Fibroblast of mammary gland (primary cell): ENCODE measurements at places on chromosomes 5 and 9.
A peak's percentile ranks its signal among the peaks of the same experiment; 100 is the strongest.

GRCh38 chr9:91858213-91859030 lies 91.6 kb downstream of the ROR2 start:
- no peak for DNase-seq

DNA sequence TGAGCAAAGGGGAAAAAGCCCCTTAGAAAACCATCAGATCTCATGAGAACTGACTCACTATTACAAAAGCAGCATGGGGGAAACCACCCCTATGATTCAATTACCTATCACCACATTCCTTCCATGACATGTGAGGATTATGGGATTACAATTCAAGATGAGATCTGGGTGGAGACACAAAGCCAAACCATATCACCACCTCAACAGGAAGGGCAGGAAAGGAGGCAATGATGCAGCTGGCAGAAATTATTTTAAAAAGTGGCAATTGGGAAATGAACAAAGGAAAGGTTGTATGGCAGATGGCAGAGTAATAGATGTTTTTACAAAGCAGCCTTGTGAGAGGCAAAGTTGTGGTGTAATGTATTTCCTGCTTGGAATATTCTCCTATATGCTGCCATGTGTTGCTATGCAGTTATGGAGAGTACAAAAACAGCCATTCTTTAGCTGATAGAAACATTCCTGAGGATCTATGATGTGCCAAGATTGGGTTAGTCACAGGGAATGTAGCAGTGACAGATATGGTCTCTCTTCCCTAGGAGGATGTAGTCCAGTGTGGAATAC lies 138.8 kb downstream of the SMC2 start:
- peak; percentile 74 for DNase-seq

DNA sequence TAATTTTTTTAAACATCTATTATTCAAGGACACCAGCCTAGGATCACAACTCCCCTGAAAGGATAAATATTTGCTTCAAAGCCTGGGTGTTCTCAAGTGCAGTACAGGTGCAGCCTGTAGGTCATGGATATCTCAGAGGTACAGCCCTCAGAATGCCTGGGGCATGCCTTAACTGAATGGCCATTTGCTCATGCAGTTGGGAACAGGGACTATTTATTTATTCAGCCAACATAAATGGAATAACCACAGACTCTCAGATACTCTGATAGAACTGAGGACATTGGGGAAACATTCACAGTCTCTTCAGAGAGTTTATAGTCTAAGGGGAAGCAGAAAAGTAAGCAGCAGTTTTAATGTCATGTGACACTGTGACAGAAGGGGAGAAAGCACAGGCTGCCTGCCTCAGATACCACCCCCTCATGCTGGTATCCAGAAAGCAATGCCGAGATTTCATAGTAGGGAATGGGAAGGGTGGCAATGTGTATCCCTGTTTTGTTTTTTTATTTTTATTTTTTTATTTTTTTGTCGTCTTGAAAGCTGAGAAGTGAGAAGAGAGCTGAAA lies 112.6 kb downstream of the MACIR start:
- DNase-seq, result no peak

DNA sequence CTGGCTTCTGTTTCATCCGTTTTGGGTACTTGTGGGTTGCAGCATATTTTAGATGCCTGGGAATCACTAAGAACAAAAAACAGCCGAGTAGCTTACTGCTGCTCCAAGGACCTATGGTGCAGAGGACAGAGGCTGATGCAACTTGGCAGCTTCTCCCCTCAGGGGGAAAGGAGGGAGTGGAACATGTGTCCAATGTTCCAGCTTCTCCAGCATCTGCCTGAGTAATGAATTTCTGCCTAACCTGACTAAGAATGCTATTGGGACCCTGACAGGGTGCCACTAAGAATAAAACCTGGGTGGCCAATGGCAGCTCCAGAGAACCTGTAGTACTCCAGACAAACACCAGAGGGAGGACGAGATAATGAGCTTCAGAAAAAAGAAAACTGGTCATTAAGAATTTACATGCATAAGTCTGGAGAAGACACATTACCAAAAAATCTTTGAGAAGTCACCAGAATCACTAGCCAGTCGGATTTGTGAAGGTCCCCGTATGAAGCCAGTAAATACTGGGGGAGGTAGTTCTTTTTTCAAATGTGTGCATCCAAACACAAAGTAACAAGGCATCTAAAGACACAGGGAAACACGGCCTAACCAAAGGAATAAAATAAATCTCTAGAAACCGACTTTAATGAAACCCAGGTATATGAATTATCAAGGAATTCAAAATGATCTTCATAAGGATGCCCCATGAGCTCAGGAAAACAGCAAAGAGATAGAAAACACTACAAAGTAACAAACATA lies 293.5 kb downstream of the HINT1 start:
- peak; percentile 73 for DNase-seq

DNA sequence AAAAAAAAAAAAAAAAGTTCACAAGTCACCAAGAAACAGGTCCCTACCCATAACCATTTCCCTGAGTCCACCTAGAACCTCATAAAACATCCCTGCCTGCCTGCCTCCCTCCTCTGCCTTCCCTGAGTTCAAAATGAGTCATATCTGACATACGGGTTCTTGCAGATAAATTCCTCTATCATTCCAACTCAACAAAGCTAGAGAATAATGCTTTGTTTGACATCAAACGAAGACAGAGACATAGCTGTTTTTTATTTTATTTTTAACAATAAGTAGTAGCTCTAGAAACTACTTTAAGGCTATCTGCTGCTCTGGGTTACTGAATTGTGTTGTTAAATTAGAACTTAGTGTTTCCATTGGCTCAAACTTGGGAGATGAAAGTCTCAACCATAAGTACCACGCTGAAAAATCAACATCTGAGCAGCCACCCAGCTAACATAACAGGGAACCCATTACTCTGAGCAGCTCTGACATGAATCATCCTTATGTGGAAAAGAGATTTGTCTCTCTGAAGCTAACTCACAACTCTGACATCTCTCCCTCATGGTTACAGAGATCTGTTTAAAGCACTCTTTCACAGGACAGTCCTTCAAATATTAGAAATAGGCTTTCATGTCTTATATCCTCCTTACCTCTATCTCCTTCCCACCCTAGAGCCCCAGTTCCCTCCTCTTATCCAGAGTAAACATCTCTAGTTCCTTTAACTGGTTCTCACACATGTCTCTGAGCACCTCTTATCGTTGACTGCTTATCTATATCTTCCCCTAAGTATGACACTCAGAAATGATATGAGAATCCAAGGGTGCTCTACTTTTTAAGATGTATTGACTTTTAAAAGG lies 12.1 kb downstream of the TMEM245 start:
- DNase-seq, result peak; percentile 78

- no peak for DNase-seq
These were observed 42.8 kb upstream of the CPEB4 start for GRCh38 chr5:173845321-173845720.

DNA sequence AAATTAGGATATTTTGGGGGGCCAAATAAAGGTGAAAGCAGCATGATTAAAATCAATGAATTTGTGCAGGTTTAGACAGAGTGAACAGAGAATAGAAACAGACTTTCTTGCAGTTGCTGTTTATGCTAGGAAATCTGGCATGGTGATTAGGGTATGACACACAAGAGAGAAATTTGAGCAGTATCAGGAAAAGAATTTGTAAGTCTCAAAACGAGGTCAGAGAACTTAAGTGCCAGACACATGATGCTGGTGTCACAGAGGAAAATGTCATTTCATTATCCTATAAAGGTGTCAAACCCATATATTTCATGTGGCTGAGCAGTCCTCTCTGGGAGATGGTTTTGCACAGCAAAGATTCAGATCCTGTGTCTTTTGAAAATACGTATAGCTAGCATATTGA lies 15.7 kb downstream of the LVRN start:
- DNase-seq, result peak; percentile 77

GRCh38 chr9:89786655-89787054 lies 181.8 kb downstream of the GADD45G start:
- no peak for DNase-seq

- DNase-seq, result no peak
These were observed 16.6 kb downstream of the HNRNPH1 start for GRCh38 chr5:179606910-179607159.

DNA sequence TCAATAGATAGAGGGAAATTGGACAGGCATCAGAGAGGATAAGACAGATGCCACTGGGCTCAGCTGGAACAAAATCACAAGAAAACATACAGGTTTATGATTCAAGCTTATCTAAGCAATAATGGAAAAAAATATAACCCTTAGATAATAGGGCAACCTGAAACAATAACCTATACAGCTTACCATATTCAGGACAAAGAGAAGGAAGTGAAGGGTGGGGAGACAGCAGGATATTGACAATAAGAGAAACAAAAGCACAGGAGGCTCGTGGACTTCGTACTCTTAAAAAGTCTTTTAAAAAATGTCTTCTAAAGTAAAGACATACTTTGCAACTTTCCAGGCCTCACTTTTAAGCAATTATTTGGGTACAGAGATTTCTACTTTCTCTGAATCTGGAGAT lies 225.3 kb downstream of the NTRK2 start:
- no peak for DNase-seq

- no peak for DNase-seq
These were observed 27.7 kb upstream of the GAS1 start for GRCh38 chr9:86975036-86975435.

DNA sequence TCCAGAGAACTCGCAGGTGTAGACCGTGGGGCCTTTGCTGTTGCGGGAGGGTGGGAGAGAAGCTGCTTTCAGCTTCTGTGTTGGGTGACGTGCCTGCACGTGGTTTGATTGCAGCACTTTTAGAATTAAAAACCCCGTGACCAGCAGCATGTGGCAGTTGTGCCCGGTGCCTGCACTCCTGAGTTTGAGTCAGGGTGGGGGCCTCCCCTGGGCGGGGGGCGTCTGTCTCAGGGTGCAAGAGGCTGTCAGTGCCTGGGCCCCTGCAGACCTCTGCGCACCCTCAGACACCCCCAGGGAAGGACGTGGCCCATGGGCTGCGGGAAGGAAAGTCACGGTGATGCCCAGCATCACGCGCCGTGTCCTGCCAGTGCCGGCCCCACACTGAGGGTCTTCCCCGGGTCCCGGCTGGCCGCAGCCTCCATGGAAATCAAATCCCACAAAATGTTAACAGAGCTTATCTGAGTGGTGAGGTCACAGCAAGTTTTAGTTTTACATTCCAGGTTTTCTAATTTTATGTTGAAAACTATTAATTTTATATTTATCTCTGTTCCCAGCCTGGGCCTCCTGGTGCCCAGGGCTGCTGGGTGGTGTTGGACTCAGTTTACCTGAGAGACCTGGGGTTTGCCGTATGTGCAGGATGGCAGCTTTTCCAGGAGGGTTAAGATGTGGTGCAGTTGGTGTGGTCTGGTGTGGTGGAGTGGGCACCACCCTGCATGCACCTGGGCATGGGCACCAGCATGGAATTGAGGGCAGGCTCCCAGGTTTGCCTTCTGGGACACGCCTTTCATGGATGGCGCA lies 33.3 kb downstream of the AHRR start:
- DNase-seq, result no peak

GRCh38 chr5:175658299-175659145 lies 651 bp downstream of the HRH2 start:
- no peak for DNase-seq

DNA sequence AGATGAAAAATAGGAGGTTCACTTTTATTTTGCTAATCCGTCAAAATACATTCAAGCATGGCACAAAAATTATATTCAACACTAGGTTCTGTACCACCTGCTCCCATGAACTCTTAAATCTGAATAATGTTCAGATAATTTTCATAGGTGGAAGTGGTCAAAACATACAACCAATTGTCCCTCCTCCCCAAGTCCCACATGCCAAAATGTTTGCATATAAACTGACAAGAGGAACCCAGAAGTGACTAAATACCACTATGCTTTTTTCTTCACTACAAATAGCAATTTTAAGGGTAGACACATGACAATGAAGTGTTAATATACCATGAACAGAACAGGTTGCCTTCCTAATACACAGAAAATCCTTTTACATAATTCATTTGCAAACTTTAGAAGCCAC lies 3.7 kb downstream of the HNRNPA0 start:
- no peak for DNase-seq

- DNase-seq, result no peak
These were observed 135.3 kb downstream of the EGFLAM start for GRCh38 chr5:38393636-38394035.

GRCh38 chr5:851076-851475 lies 290 bp upstream of the ZDHHC11 start:
- DNase-seq, result no peak

DNA sequence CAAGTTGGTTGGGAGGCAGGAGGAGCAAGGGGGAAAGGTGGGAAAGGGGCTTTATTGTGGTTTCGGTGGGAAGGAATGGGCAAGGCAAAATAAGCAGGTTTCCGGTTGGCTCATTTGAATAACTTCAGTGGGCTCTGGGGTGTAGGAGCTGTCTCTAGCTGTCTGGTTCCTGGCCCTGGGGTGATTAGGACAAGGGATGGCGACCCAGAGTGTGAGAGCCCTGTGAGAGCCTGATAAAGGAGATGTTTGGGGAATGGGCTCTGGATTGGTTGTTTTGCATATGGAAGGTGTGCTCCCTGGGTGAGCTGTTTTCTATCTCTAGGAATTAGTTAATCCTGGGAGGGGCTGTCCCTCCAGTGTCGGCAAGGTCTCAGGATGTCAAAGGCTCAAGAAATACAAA lies 15.4 kb downstream of the ANKRD34B start:
- DNase-seq, result no peak

DNA sequence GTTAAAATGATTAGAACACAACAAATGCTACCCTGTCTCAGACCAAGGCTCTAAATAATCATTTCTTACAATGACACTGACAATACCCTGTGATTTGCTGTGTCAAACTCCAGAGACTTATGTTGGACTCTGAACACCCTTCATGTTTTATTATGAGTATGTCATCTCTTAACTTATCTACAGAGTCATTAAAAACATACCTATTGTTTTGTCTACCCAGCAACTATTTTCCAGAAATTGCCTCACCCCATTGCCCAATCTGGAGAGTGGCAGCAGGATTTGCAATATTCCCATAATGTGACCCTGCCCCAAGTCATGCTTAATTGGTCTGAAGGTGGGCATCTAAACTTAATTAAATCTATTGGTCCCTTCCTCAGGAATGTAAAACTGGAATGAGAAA lies 23.0 kb upstream of the KIF2A start:
- DNase-seq, result no peak

DNA sequence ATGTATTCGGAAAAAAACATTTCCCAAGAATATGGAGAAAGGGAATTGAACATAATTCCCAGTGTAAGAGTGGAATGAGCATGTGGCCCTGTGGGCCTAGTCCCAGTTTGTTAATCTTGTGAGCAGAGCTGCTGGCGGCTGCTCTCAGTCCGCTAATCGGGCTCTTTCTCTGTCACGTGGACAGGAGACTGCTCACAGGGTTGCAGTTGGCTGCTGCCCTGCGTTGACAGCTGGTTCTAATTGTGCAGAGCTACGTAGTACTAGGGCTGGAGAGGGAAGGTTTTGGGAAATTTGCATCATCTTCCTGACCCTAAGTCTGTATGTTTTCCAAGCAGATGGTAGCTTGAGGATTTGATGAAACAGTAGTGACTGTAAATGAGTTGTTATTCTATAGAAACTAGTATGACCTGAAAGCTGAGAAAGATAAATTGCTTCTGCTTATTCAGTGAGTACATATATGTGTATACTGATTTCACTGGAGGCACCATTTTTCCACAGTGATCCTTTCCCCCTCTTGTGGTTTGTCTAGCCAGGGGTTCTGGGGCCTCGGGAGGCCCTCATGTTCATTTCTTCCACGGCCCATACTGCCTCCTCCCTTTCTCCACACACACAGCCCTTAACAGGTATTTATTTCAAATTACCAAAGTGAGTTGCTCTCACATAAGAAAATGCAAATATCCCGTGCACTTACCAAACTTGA lies 100.6 kb downstream of the ANGPTL2 start:
- DNase-seq, result peak; percentile 100

- DNase-seq, result no peak
These were observed 16.7 kb downstream of the COL15A1 start for GRCh38 chr9:98960409-98960808.
